ENCODE measurements at places on chromosomes 13 and 19. TPM values are rescaled to one million over a fixed set of nuclear protein-coding genes. Genes with fewer than 3 reads are reported as not detected.

The CGB1 gene
- not detected for total RNA-seq

The CYP4F12 gene
- total RNA-seq = 7.6 TPM

The IQCN gene
- 2.6 TPM for total RNA-seq

DNA sequence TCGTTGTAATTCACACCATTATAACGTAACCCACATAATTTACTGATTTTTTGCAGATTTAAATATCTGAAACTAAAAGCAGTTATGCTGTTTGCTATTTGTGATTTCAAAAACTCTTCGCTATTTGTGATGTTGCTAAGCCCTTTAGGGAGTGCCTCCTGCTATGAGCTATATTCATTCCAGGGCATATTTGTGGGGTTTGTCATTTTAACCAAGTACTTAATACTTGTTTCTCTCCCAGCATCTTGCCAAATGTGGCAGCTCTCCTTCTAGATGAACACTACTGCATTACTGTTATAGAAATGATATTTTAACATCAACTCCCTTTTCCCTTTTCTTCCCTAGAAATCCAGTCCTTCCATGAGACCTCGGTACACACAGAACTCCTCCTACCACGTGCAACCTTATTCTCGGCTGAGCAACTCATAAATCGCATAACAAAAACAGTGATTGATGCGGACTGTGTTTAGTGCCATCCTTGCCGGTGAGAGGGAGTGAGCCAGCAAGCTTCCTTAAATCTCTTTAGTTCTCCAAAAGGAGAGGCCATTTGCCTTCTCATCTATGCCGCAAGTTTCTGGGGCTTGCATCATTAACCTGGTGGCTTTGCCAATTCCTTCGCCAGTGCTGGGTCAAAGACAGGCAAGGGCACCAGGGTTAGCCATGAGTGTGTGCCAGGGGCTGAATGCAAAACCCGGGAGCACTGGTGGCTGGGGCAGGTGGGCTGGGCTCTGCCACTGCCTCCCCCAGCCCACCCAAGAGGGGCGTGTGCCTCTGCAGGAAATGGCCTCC lies 33.4 kb downstream of the RFX2 start:
- peak; percentile 82 for DNase-seq

GRCh38 chr19:8034178-8034525 lies 18.4 kb upstream of the CCL25 start:
- no peak for DNase-seq

- DNase-seq = no peak
Observed at GRCh38 chr13:96214824-96215445, 125.0 kb downstream of the HS6ST3 start.

- DNase-seq = no peak
Observed at GRCh38 chr13:73325723-73326558, 267.1 kb downstream of the KLF5 start.

DNA sequence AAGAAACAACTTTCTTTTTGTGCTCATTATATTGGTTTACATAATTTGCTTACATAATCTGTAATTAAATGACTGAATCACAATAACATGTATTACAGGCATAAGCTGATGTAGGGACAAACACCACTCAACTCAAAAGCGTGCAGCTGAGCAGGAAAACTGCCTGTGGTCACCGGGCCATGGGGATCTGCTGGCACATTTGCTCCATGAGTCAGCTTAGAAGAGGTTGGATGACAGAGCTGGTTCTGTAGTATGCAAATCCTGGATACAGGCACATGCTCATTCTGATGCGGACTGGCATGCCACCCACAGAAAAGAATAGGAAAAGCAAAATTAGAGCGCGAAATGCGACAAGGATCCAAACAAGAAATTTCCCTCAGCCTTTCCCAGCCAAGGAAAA lies 128.6 kb downstream of the USP12 start:
- no peak for DNase-seq

DNA sequence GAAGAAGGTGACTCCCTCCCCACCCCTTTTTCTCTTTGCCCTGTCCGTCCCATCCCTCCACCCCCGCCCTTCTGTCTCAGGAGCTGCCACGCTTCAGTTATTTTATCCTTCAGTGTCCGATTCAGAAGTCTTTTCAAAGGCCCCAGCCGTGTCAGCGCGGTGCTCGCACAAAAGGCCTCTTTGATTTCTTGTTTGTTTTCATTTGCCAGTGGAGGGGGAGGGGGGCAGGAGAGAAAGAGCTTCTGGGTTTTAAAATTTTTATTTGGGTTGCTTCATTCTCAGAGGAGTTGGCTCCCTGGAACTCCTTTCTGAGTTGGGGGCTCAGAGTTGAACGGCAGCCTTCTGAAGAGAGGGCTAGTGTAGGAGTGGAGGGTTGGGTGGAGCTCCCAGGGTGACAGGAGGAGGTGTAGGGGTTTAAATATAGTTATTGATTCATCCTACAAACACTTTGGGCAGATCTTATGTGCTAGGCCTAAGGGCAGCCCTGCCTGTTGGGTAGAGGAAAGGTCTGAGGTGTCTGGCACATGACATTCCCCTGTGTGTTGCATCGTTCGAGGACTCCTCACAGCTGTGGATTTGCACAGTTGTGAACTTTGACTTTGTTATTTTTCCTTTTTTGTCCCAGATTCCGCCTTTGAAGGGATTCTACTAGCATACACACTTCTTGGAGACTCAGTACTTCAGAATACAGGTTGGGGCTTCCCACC lies 36.8 kb downstream of the NFIX start:
- no peak for DNase-seq

DNA sequence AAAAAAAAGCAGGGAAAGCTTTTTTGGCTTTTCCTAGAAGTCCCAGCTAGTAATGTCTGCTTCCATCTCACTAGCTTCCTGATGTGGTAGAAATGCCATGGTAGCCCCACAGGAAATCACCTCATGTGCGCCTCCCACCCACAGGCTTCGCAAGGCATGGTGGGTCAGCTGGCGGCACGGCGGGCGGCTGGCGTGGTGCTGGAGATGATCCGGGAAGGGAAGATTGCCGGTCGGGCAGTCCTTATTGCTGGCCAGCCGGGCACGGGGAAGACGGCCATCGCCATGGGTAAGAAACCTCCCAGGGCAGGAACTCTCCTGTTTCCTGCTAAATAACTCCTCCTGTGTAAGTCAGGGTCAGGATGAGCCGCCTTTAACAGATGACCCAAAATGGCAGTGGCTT lies 10.4 kb downstream of the RUVBL2 start:
- DNase-seq = no peak

All from posterior vena cava (tissue), 2 donors.